Common myeloid progenitor, CD34-positive (primary cell): ENCODE measurements at places on chromosomes 2 and 18.
A peak's percentile ranks its signal among the peaks of the same experiment; 100 is the strongest.

- DNase-seq = no peak
Measured at GRCh38 chr18:78207942-78208341, 771.7 kb upstream of the SALL3 start.

- no peak for DNase-seq
Measured at GRCh38 chr18:69674966-69675365, 272.7 kb downstream of the CD226 start.

GRCh38 chr2:79552653-79553052 lies 39.8 kb downstream of the CTNNA2 start:
- no peak for DNase-seq

DNA sequence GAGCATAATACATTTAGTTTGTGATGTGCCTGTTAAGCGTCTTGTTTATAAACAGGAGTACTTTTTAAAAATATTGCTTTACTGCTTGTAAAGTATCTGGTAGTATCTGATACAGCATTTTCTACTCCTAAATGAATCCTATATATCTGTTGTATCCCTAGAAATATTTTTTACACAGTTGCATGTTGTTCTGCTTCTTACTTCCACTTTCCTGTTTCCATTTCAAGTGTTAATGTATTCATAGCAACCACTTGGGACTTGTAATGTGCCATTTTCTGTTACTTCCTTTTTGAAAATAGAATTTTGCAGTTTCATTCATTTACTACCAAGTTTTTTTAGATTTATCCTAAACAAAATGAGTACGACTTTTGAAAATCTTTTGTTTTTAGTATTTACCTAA lies 24.9 kb downstream of the CCNT2 start:
- DNase-seq = peak; percentile 16

DNA sequence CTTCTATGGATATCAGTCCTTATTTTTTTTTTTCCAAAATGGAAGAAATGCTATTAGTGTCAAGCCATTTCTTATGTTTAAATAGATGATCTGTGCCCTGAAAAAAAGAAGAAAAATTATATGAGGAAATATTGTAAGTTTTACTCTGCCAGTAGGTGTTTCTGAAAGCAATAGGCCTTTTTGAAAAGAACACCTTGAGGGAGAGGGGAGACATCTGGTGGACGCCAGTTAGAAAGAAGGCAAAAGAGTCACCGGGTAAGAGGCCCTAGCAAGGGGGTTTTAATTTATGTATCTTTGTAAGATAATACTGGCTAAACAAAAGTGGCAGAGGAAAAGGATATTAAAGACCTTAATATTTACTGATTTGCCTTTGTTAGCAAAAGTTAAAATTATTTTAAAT lies 56.1 kb downstream of the DYNAP start:
- DNase-seq = peak; percentile 79

DNA sequence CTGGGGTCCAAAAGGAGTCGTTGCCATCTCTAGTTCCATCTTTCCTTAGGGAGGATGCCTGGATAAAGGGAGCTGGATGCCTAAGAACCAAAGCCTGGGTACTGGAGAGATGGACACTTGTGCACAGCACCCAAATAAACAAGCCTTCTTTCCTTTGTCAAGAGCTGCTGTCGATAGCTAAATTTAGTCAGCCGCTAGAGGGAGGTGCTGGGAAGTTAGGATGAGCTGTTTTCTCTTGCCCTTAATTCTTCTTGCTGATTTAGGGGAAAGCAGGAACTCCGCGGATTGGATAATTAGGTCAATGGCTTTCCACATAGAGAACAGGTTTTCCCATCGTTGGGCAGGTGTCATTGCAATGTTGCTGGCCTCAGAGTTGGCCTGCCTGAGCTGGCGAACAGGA lies 30.9 kb upstream of the SERPINB12 start:
- peak; percentile 54 for DNase-seq

DNA sequence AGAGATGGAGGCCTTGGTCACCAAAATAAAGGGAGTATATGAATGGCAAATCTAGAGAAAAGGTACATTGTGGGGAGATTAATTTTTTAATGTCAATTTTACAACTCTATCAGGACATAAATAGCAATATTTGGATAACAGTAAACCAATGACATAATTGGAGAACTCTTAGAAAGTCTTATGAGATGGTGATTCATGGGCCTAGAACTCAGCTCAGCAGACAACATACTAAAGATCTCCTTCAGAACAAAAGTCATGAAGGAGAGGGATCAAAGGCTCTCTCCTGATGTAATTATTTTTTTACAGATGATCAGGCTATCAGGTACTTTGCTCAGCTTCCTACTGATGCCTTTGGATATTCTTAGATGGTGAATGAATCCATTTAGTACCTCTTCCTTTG lies 90.0 kb downstream of the CRACDL start:
- DNase-seq = no peak

- no peak for DNase-seq
Measured at GRCh38 chr2:178589335-178589734, 109.1 kb downstream of the PLEKHA3 start.

- DNase-seq = no peak
Measured at GRCh38 chr2:199303728-199304177, 154.0 kb downstream of the SATB2 start.

DNA sequence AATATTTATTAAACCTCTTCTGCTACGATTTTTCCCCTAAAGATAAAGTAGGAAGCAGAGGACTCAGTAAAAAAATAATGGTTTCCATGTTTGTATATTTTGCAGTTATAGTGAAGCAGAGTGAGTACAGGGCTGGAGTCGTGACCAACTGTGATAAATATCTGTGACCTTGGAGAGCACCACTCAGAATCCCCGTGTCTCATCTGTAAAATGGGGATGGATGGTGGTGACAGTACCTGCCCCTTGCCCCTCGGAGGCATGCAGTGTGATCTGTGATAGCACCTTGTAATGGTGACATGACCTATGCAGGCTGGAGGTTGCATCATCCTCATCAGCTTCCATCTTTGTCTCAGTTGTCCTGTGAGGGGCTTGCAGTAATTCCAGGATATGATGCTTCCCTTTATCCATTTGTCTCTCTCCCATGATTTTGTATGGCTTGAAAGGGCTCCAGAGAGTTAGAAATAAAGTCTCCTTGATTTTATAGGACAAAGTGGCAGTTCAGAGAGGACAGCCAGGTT lies 5.5 kb downstream of the TTL start:
- no peak for DNase-seq

DNA sequence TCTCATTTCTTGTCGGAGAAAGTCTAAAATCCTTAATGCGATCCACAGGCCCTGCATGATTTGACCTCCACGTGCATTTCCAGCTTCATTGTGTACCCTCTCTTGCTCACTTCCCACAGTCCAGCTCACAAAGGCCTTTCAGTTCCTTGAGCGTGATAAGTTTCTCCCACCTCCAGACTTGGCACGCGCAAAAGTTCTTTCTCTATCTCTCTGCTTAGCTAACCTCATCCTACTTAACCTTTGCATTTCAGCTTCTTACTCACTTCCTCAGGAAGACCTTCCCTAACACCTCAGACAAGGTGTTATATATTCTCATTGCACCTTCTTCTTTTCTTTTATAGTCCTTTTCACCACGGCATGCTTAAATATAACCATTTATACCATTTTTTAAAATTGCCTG lies 124.8 kb upstream of the XPO1 start:
- no peak for DNase-seq

- no peak for DNase-seq
Measured at GRCh38 chr2:64915510-64915900, 73.7 kb upstream of the SLC1A4 start.

DNA sequence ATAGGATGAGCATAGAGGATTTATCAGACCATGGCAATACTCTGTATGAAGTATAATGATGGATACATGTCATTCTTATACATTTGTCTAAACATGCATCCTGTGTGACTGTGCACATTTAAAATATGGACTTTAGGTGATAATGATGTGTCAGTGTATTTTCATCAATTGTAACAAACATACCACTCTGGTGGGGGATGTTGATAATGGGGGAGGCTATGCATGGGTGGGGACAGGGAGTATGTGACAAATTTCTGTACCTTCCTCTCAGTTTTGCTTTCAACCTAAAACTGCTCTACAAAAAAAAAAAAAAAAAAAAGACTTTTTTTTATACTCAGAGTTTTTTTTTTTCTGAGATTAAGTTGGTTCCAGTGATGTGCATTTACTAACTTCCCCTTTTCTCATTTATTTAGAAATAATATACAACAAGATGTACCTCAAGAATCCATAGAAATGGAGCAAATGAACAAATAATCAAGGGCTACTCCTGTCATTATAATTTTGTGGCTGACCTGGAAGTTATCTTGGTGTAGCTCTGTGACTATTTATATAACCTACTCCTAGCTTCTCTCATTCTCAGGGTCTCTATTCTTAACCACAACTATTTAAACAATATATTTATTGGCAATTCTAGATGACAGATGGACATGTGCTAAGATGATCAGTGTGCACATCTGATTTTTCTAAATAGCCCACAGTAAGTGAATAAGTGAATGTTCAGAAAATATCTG lies 108.9 kb upstream of the ITGA4 start:
- no peak for DNase-seq

- no peak for DNase-seq
Measured at GRCh38 chr2:172484706-172485105, 57.3 kb downstream of the ITGA6 start.

GRCh38 chr2:233075966-233076339 lies 15.8 kb downstream of the INPP5D start:
- peak; percentile 65 for DNase-seq

- DNase-seq = no peak
Measured at GRCh38 chr2:45786836-45787357, 135.4 kb downstream of the PRKCE start.

- DNase-seq = no peak
Measured at GRCh38 chr18:10252494-10252893, 201.9 kb upstream of the APCDD1 start.

DNA sequence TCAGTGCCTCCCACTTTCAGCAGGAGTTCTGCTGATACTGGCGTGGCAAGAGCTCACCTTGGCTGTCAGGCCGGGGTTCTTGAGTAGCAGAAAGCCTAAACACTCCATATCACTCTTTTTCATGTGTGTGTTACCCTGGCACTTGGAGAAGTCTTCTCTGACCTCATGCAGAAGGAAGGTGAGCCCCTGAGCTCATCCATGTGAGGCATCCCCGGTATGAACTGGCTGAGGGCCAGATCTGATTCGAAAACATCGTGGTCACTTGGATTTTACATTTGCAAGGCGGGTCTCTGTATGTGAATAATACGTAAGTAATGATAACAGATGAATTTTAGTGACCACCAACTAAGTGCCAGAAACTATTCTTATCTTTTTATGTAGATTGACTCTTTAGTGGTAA lies 93.6 kb downstream of the RAPGEF4 start:
- no peak for DNase-seq

DNA sequence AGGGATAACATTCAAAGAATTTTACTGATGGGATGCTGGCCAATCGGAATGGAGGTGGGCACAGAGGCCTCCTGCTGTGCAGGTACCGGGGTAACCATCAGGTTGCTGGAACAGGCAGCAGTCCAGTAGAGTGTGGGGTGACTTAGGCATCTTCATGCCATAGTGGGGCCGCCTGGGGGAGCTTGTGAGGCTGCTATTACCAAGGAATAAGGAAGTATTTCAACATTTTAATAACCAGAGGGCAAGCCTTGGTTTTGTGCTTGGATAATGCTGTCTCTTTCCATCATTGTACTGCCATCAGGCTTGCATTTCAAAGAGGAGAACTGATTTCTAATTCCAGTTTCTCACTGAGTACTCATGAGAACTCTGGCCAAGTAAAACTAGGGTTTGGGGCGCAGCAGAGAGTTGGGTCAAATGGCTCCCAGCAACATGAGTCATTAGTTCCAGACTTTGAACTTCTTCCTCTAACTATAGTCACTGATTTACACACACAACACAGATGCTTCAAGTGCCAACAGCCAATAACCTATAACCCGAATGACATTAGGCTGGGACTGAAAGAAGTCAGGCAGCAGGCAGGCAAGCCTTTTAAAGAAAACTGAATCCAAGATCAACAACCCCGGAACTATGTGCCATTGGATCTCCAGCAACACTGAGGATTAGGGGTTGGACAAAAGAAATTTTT lies 56.1 kb upstream of the FHL2 start:
- DNase-seq = peak; percentile 79

DNA sequence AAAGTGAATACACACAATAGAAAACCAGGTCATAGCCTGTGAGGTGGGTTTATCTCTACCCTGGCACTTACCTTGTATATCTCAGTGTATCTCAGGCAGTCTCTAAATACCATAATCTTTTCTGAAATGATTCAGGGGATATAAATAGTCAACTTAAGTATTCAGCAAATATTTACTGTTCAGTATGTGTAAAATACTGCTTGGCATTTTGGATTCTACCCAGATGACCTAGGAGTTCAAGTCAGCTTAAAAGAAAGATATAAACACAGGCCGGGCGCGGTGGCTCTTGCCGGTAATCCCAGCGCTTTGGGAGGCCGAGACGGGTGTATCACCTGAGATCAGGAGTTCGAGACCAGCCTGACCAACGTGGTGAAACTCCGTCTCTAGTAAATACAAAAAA lies 23.8 kb downstream of the GRHL1 start:
- no peak for DNase-seq

DNA sequence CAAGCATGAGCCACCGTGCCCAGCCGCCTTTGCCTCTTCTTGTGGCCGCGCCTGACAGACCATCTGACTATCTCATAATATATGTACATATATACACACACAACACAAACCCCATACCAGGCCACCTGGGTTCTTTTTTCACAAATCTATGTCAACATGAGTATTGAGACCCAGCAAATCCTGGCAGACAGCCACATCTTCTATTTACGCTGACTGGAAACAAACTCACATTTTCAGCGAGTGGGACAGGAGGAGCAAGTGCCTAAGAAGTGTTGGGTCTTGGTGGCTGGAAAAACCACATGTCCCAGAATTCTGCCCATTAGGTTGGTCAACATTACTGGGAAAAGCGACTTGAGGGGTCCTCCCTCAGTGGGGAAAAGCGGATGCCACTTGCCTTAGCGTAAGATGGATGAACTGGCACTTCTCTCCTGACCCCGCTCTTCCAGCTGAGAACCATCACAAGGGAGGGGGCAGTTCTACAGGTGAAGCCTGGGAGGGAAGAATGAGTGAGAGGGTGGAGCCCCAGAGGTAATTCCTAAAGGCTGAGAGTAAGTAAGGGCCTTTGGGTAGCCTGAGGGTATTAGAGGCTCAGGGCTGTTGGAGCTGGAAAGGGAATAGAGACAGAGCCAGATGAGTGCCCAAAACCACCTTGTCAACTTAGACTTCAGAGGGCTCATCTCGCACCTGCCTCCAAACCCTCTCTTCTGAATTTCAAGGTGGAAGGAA lies 1.9 kb downstream of the SCYGR3 start:
- DNase-seq = no peak

GRCh38 chr2:200189964-200190363 lies 116.5 kb upstream of the SPATS2L start:
- DNase-seq = no peak
